GM03348 (cell line): ENCODE measurements at places on chromosomes 7 and 10.

GRCh38 chr10:49328401-49329145, 29.6 kb downstream of the C10orf71 start:
- no peak for DNase-seq

DNA sequence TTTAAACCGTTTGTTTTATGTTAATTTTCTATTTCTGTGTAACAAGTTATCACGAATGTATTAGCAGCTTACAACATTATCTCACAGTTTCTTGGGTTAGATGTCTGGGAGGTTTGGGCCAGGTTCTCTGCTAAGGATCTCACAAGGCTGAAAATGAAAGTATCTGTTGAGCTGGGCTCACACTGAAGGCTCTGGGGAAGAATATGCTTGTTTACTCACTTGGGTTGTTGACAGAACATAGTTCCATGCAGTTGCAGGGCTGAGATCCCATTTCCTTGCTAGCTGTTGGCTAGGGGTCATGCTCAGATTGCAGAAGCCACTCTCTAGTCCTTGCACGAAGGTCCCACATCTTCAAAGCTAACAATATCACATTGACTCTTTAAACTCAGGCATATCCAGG, 266.6 kb upstream of the GNAI1 start:
- peak; percentile 30 for DNase-seq

DNA sequence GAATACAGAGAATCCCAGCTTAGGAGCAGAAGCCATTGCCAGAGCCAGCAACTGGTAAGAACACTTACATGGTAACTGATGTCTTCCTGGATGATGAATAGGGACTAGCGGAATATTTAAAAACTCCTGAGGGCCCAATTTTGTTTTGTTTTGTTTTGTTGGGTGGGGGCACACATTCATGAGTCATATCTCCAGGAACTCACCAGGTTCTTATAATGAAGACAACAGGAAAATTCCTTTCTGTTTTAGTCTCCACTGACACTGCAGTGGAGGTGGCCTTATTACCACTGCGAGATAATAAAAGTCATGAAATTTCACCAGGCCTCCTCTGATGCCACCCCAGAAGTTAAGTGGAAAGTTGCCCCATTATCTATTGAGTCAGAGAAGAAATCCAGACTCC, 6.6 kb upstream of the CUZD1 start:
- DNase-seq, result no peak

DNA sequence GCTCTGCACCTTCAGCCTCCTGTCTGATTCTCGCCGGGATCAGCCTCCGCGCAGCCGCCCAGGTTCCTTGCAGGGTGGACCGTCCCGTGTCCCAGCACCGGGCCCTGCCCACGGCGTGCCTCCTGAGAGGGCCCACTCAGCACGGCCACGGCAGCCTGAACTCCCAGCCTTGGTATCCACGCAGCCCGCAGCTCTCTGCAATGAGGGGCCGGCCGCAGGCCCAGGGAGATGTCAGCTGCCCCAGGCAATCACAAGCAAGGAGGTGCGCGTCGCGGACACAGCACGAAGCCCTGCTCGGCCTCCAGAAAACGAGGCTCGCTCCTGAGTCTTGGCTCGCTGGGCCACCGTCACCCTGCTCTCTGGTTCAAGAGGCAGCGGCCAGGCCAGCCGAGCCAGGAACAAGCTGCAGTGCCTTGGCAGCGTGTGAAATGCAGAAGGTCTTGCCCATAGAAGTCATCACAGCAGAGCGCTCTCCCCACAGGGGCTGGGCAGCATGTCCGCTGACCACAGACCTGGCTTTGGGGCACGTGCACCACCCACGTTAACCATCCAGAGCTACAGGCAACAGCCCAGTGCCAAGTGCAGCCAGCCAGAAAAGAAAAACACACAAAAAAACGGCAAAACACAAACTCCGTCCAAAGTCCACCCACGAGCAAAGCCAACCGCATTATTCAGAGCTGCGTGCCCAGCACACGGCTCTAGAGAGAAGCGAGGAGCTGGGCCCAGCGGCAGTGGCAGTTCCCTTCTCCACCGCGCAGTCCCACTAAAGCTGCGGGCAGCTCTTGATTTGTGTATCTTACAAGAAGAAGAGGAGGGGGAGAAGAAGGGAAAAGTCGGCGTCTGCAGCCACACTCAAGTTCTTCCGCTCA, 13.9 kb downstream of the GPER1 start:
- no peak for DNase-seq

GRCh38 chr7:138902161-138902560, 79.0 kb downstream of the KIAA1549 start:
- no peak for DNase-seq

DNA sequence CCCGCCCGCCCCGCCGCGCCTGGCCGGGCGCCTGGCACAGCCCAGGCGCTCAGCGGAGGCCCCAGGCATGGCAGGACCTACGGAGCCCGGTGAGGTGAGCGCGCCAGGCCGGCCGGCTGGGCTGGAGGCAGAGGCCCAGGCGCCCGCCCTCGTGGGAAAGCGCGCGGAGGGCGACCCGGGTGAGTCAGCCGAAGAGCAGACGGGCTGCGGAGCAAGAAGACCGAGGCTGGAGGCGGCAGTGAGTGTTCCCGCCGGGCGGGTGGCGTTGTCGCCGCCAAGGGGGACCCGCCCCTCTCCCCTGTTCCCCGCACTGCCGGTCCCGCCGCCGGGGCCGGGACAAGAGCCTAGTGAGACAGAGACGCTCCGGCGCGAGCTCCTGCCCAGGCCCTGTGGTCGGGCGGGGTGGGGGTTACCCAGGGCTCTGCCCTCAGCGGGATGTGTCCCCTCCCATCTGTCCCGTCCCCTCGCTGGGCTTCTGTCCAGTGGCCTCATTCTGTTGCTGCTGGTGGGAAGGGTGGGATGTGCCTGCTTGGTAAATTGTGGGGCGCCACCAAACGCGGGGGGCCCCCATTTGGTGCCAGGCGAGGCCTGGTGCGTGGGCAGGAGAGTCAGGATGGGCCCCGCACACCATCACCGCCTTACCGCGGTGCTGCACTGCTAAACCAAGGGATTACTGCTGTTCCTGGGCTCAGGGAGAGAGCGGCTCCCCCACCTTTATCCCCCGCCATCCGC, 17.0 kb upstream of the NODAL start:
- DNase-seq, result peak; percentile 91

DNA sequence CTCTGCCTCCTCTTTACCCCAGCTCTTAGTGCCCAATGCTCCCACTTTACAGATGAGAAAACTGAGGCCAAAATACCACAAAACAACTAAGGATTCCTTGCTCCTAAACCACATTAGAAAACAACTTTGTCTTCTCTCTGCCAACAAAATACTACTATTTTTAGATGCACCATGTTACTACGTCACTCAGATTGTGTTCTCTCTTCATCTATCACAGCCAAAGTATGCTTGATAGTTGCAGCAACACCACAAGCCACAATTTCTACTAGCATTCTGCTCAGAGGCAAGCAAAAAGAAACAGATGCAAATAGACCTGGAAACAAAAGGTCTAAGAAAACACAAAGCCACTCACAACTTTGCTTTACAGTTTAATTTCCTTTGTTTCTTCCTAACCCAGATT, 3.3 kb upstream of the PDE1C start:
- no peak for DNase-seq

DNA sequence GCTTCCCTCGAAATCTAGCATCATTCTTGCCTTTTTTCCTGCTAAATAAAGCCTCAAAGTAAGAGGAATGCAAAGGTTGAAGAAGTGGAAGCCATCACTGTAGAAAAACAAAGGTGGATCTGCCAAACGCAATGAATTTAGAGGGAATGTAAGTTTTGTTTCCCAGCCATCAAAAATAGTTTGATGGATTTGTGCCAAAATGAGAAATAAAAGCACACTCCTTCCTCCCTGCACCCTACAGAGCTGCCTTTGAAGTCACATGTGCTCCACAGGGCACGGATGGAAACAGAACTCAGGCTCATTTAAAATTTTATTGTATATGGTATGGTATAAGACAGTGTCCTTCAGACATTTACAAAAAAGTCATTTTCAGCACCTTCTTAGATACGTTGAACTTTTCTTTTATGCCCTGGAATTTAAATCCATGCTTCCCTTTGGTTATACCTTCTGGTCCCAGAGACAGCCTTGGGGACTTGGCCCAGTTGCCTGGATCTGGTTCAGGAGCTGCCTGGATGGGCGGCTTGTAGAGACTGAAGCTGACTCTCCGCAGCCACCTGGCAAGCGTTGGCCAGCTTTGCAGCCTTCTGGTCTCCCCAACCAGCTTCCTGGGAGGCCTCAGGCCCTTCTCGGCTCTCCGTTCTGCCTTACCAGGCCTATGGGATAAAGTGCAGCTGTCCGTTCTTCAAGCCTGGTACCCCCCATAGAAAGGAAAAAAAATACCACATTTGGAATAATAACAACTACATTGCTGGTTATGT, 228.5 kb upstream of the NEBL start:
- DNase-seq, result no peak

GRCh38 chr7:118152149-118152548, 31.8 kb upstream of the LSM8 start:
- DNase-seq, result peak; percentile 15

DNA sequence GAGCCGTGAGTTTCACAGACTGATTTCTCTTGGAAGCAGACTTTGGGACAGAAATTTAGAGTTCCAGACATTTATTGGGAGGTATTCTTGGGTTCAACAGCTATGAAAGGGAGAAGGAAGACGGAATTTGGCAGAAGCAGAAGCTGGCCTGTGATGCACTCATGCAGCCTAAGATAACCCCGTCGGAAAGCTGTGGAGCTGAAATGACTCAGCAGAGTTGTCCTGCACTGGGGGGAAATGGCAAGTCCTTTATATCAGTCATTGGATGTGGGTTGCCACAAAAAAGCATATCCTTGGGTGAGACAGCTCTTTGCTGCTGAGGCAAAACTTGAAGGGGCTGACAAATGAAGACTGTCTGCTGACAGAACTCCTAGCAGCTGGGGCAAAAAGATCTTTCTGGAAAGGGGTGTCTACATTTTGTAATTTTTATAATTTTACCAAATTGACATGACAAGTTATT, 11.5 kb upstream of the MICU1 start:
- peak; percentile 65 for DNase-seq

- no peak for DNase-seq
Observed at GRCh38 chr10:101446947-101447346, 93.0 kb downstream of the BTRC start.

- DNase-seq, result no peak
Observed at GRCh38 chr10:119668461-119668860, 17.3 kb downstream of the BAG3 start.

- no peak for DNase-seq
Observed at GRCh38 chr7:108144931-108145330, 14.8 kb upstream of the LAMB4 start.

GRCh38 chr7:25496476-25497368, 268.4 kb upstream of the NPVF start:
- no peak for DNase-seq

GRCh38 chr7:34207810-34208209, 302.5 kb downstream of the BMPER start:
- peak; percentile 15 for DNase-seq

- DNase-seq, result no peak
Observed at GRCh38 chr10:58836176-58836700, 323.6 kb downstream of the BICC1 start.

GRCh38 chr7:22758576-22758975, 31.6 kb downstream of the IL6 start:
- DNase-seq, result no peak

DNA sequence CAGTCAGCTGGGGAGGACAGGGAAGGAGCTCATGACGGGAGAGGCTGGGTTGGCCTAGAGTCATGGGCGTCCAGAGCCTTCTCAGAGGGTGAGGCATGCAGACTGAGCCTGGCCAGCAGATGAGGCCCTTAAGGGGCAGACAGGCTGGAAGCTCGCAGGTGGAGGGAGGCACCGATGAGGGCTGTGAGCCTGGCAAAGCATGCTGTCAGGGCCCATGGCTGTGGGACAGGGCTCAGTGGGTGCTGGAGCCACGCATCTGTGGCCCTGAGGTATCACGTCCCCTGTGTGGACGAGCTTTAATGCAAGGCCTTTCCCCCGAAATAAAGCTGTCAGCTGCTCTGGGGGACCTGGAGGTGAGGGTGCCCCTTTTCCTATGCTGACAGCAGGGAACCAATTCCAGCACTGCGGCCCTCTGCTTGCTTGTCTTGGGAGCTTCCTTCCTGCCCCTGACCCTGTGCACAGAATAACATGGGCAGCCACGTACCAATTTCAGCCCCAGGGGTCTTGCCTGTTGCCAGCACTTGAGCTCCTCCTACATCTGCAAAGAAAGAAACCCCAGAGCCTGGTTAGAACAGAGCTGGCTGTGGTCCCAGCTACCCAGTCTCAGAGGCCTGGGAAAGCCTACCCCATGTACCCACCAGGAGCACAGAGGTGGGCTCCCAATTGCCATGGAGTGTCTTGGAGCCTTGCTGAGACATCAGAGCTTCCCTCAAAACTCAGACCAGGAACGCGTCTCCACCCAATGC, 20.6 kb downstream of the TMEM273 start:
- DNase-seq, result no peak

GRCh38 chr10:111707076-111707475, 476.5 kb downstream of the GPAM start:
- DNase-seq, result peak; percentile 81

DNA sequence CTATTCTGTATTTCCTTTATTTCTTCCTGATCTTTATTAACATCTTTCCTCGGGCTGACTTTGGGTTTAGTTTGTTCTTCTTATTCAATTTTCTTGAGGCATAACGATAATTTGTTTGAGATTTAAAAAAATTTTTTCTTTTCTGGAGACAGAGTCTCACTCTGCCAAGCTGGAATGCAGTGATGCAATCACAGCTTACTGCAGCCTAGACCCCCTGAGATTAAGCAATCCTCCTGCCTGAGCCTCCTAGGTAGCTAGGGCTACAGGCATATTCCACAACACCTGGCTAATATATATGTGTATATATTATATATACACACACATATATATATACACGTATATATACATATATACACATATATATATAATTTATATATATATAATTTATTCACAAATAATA, 540.2 kb downstream of the NXPH1 start:
- DNase-seq, result no peak

GRCh38 chr7:91228327-91228726, 35.9 kb upstream of the FZD1 start:
- no peak for DNase-seq

- no peak for DNase-seq
Observed at GRCh38 chr10:86265236-86265894, 101.2 kb downstream of the GRID1 start.

- no peak for DNase-seq
Observed at GRCh38 chr7:88202799-88203198, 17.0 kb downstream of the SRI start.

GRCh38 chr7:18503126-18503866, 7.7 kb downstream of the HDAC9 start:
- no peak for DNase-seq

GRCh38 chr10:62769574-62770242, 34.8 kb upstream of the ADO start:
- DNase-seq, result no peak

GRCh38 chr7:1961701-1962276, 271.0 kb downstream of the MAD1L1 start:
- no peak for DNase-seq

GRCh38 chr7:2172311-2173188, 60.2 kb downstream of the MAD1L1 start:
- peak; percentile 40 for DNase-seq

- DNase-seq, result no peak
Observed at GRCh38 chr10:78258323-78259030, 224.8 kb downstream of the RPS24 start.
